ENCODE measurements at places on chromosomes 3 and 15.

DNA sequence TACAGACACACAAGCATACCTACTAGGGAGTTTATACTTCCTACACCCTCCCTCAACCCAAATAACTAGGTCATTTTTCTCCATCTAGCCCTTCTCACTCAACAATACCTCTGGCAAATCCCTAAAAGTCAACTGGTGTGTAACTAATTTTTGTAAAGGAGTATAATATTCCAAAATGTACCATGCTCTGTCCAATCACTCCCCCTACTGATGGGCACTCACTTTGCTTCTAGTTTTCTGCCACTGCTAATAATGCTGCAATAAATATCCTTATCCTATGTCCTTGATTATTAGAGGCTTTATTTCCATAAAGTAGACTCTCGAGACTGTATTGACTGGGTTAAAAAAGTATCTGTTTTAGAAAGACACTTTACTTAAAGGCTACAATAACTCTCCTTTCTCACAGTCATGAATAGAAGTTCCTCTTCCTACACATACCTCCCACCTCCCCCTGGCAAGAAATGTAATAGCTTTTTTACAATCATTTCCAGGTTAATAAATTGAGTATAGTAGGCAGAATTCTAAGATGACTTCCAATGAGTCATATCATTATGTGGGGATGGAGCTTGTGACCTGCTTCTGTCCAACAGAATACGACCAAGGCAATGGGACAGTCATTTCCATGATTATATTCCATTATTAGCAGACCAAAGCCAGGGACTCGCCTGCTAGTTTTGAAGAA, 30.0 kb downstream of the SHQ1 start:
- no peak for DNase-seq

DNA sequence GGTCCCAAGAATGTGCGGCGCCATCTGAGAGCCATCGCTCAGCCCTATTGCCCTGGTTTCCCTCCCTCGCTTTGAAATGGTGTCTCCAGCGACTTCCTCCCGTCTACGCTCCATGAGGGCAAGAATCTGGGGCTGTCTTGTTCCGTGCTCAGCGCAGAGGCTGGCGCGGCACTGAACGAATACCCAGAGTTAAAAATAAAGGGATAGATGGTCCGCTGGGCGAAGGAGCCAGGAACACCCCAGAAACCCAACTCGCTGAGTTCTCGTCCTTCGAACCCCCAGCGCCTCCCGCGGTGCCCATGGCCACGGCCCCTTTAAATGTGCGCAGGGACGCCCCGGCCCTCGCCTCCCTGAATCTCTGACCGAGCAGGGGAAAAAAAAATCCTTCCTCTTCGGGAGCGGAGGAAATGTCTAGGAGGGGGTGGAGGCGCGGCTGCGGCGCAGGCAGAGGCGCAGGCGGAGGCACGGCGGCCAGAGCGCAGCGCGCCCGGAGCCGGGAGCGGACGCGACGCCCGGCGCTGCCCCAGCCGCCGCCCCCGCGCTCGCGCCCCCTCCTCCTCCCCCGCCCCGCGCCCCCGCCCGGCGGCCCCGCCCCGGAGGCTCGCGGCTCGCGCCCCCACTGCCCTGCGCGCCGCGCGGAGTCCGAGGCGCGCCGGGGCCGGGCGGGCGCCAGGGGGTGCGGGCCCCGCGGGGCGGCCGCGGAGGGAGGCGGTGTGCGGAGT, 8.5 kb upstream of the FGD5 start:
- DNase-seq: no peak

- DNase-seq: no peak
Observed at GRCh38 chr15:34064438-34064837, 25.4 kb upstream of the AVEN start.

DNA sequence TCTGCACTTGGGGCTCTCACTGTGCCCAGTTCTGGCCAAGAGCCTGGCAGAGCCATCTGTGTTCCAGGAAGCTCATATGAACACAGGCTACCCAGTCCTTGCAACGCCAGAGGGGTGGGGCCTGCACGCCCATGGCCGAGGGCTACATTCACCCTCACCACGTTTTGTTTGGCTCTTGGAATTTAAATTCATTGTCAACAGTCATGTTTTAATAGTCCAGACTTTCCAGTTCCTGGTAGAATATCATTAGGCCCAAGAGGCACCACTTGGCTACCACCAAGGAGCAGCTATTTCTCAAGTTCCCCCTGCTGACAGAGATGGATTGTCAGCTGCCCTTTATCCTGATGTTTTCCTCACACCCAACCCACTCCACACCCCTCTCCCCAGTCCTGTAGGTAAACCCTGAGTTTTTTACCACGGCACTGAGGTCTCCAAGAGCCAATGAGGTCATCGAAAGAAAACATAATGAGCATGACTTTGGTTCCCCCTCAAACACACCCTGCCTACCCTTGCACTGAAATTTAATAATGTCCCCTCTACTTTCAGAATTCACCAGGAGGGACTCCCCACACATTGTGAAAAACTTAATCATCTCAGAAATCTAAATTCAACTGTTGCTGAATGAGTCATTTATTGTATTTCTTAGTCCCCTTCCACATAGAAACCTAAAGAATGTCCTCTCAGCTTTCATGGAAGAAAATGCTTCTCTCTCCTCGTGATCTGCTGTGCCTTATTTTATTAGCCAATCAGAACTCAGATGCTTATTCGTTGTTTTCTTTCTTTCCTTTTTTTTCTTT, 125.1 kb downstream of the SHQ1 start:
- no peak for DNase-seq

DNA sequence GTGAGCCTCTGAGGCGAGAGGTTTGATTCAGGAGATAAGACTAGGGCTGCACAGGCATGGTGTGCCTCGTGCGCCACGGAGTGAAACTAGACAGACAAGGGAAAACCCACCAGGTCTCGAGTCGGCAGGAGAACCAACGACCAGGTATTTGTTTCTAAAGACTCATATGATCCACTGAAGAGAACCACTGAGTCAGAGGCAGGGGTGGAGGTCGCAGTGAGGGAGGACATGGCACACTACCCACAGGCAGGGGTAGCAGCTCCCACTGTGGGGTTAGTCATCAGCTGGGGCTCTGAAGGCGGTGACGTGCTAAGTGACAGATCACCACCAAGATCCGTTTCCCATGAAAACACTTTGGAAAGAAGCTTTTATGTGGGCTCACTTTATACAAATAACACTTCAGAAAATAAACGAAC, 45.7 kb downstream of the CHSY1 start:
- peak; percentile 34 for DNase-seq

DNA sequence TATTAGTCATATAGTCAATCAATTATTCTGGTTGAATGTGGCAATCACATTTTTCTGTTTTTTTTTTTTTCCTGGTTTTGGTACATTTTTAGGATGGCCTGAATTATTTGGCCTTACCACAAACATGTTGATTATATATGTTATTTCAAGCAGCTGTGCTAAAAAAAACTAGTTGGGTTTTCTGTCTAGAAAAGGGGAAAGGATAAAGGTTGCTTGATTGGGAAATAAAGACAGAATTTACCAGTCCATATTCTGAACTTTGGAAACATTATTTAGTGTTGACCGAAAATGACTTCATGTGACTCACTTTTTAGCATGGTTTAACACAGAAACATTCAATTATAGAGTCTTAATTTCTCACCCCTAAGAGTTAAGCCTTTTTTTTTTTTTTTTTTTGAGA, 8.1 kb downstream of the MORF4L1 start:
- DNase-seq: no peak

- DNase-seq: no peak
Observed at GRCh38 chr3:30268288-30268687, 338.1 kb upstream of the TGFBR2 start.

- no peak for DNase-seq
Observed at GRCh38 chr3:12193485-12194165, 34.9 kb upstream of the TIMP4 start.

- DNase-seq: no peak
Observed at GRCh38 chr3:37858742-37859141, 2.9 kb upstream of the CTDSPL start.

- DNase-seq: no peak
Observed at GRCh38 chr3:114143817-114144216, 35.0 kb downstream of the DRD3 start.

DNA sequence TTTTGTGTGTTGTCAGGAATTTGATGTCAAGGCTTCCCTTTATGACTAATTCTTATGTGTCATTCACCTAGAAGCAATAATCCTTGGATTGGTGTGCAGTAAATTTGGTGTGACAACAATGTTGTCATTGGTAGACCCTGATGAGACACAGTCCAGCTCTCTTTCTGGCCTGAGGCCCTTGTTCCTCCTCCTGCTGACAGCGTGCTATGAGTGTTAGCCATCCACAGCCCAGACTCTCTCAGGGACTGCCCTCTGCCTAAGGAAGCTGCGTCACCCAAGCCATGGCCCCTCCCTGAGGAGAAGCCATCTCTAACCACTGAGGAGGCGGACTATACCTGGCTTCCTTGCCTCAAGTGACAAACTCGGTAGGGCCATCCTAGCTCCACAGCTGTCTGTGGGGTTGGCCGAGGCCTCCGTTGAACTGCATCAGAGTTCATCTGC, 13.3 kb upstream of the TM4SF1 start:
- DNase-seq: no peak

GRCh38 chr3:23480329-23480714, 277.2 kb downstream of the UBE2E2 start:
- no peak for DNase-seq

GRCh38 chr3:58063022-58063815, 55.0 kb downstream of the FLNB start:
- DNase-seq: no peak

DNA sequence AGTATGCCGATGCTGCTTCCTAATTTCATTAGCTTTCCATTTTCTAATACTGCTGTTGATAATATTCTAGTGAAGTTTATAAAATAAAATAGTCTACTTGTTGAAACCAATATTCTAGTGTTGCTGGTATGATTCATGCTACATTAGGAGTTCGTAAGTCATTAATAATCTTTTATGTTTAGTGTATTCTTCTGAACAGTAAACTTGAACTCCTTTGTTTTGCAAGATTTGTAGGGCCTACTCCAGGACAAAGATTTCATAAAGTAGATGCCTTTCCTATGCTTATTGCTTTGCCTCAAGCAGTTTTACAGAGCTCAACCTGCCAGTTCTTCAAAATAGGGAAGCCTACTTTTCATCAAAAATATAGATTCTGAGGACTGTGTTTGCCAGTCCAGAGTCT, 111.5 kb downstream of the RSRC1 start:
- DNase-seq: no peak

GRCh38 chr15:73965094-73965757, 26.9 kb downstream of the STOML1 start:
- DNase-seq: no peak

DNA sequence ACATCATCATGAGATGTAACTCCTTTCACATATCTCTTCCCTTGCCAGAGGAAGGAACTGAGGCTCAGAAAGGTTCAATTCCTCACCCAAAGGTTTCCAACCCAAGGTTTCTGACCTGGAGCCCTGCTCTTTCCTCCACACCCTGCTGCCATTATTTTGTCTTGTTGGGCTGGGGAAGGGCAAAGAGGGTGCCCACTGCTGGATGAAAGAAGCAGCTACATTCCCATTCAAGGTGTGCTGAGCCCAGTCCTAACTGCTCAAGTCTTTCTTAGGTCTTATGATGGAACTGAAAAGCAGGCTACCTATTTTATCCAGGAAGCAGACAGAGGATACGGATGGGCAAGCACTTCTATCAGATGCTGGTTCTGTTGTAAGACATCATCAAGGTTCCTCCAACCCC, 258.0 kb upstream of the CTDSPL start:
- no peak for DNase-seq

DNA sequence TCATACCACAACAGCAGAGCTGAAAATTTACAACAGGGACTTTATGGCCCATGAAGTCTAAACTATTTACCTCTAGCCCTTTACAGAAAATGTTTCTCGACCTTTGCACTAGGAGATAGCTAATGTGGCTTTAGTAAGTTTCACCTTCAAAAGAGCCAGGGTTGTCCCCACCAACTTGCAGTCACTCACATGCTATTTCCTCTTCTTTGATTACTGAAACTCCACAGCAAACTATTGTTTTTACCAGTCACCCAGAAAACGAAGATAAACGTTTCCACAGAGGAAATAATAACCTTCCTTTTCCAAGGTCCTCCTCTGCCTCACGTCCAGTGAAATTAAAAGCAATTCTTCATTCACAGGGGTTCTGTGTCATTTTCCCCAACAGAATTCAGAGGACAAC, 48.2 kb downstream of the WWTR1 start:
- DNase-seq: no peak

- no peak for DNase-seq
Observed at GRCh38 chr3:150899141-150899540, 6.1 kb downstream of the MINDY4B start.

DNA sequence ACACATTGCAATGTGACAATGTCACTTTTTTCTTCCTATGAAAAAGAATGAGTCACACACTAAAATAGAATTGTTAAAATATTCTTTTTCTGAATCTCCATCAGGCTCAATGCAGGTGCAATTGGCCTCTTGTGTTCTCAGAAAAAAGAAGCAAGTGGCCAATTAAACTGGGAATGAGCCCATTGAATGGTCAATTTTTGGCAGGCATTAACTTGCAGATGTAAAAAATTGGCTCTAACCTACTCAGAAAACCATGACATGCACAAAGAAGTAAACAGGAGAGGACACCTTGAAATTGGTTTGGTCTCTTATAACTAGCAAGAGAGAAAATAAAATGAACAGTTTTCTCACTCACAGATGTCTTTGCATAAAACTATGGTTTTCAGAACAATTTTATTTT, 820.8 kb downstream of the TBL1XR1 start:
- DNase-seq: no peak

DNA sequence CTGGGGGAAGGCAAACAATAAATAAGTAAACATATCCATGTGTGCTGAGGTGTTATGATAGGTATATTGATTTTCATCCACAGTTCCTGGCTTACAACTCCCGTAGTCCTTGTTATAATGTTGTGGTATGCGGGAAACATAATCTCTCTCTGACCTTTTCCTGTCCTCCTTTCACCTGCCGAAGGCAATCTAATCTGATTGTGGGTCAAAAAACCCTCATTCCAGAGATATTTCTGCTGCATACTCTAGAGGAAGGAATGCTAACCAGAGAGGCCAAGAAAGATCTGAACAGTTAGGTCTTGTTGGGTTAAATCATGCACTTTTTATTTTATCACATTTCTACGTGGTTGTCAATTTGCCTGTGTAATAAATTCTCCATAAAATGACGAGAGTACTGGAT, 383.6 kb upstream of the SEMA6D start:
- no peak for DNase-seq

DNA sequence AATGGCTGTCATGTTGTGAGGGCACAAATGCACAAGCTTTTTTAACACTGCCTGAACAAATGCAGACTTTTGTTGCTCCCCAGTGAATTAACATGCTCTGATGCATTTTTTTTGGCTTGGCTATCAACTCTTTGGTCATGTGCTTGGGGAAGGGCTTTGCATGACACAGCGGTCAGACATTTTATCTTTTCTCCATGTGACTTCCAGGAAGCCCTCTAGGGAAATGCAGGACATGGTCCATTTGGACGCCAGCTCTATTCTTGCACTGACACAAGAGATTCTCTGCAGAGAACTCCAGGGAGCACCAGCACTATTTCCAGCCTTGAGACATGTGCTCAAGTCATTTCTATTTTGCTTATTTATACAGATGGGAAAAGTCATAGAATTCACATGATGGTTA, 46.2 kb downstream of the NEK11 start:
- DNase-seq: no peak

All from CD8-positive, alpha-beta memory T cell (primary cell).